CD4-positive, alpha-beta T cell treated with Interleukin-17A for 4 hours (primary cell): ENCODE measurements at places on chromosomes 6 and 20.

GRCh38 chr20:38671186-38671585, 53.1 kb upstream of the SLC32A1 start:
- DNase-seq = no peak

- no peak for DNase-seq
Measured at GRCh38 chr6:45698046-45698445, 317.6 kb downstream of the CLIC5 start.

DNA sequence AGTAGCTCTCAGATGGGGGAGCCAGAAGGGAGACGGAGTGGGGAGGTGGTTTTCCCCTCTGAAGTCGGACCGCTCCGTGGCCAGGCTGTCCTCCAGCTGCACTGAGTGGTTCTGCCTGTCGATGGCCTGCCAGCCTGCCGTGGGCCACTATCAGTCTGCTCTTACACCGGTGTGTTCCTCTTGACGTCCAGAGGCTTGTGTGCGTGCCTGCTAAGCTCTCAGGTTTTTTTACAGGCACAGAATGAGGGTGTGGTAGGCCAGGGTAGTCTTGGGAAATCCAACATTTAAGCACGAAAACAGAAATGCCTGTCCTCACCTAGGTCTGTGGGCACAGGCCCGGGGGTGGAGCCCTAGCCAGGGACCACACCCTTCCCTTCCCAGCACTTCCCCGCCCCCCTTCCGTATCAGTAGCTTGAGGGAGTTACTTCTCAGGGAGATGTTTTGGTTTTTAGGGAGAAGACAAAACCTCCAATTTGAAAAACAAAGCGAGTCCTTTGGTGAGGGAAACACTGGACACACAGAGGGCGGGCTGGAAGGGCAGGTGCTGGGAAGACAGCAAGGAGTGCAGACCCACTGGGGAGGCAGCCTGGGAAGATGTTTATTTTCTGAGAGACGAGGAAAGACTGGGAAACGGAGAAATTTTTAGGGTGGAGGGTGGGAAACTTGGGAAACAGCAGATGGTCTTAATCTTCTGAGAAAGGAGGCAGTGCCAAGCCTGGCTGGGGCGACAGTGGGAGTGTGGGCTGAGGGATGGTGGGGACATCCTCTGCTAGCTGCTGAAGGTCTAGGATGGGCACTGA, 106.5 kb downstream of the LY86 start:
- DNase-seq = no peak

GRCh38 chr6:106411643-106412200, 51.2 kb downstream of the CRYBG1 start:
- no peak for DNase-seq

- peak; percentile 70 for DNase-seq
Measured at GRCh38 chr6:16319813-16320532, 81.6 kb downstream of the GMPR start.

DNA sequence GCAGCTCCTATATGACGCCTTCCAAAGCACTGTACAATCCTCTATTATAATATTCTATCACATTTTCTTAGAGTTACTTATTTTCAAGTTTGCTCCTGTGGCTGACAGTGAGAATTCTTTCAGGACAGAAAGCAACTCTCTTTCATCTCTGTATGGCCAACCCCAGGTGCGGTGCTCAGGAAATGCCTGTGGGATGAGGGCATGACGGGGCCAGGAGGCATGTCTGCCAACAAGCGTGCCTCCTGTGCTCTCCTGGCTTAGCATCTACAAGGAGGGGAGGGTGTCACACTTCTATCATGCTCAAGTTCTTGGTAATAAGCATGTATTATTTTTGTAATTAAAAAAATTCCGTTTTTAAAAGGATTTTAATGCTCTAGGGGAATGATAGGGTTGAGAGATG, 11.4 kb downstream of the MRPL14 start:
- DNase-seq = no peak

GRCh38 chr6:25971187-25971821, 8.7 kb downstream of the TRIM38 start:
- DNase-seq = no peak

GRCh38 chr6:126720304-126720703, 380.4 kb downstream of the CENPW start:
- DNase-seq = no peak

GRCh38 chr6:103707596-103708325, 1152.0 kb downstream of the HACE1 start:
- no peak for DNase-seq

- no peak for DNase-seq
Measured at GRCh38 chr6:30960907-30961673, 20.3 kb downstream of the MUCL3 start.

DNA sequence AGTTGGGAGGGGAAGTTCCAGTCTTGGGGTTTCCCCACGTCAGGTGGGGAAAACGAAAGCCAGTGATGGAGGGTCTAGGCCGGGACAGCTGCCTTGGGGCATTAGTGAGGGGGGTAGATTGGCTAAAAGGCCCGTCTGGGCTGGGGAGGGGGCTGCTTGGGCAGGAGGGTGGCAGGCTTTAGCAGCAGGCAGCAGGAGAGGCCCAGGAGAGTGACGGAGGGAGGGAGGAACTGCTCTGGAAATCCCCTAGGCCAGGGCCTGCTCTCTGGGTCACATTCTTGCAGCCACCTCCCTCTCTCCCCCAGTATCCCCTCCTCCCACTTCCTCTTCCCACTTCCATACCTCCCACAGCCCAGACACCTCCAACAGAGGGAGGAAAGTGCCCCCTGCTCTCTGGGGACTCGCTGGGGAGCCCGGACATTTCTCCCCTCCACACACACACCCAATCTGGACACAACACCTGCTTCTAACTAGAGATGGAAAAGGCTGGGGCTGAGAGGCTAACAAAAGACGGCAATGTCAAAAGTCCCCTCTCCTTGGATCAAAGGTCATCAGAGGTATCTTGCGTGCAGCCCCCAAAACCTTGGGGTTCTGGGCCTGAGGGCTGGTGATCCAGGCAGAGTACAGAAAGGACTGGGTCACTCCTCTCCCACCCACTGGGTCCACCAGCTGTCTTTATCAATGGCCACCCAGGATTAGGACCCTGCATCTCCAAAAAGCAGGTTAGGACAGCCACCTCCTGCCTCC, 1.8 kb downstream of the NFKBIE start:
- DNase-seq = peak; percentile 37

GRCh38 chr6:45877970-45878590, 137.6 kb downstream of the CLIC5 start:
- no peak for DNase-seq

DNA sequence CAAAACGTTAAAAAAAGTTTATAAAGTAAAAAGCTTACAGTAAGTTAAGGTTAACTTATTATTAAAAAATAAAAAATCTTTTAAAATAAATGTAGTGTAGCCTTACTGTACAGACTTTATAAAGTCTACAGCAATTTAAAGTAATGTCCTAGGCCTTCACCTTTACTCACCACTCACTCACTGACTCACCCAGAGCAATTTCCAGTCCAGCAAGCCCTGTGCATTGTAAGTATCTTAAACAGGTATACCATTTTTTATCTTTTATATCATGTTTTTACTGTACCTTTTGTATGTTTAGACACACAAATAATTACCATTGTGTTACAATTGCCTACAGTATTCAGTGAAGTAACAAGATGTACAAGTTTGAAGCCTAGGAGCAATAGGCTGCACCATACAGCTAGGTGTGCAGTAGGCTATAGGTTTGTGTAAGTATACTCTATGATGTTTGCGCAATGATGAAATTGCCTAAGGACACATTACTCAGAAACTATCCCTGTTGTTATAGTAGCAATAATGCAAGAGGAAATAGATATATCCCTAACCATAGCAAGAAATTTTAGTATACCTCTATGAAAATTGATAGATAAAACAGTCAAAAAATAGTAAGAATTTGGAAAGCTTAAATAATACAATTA, 39.5 kb downstream of the FBXO5 start:
- no peak for DNase-seq

DNA sequence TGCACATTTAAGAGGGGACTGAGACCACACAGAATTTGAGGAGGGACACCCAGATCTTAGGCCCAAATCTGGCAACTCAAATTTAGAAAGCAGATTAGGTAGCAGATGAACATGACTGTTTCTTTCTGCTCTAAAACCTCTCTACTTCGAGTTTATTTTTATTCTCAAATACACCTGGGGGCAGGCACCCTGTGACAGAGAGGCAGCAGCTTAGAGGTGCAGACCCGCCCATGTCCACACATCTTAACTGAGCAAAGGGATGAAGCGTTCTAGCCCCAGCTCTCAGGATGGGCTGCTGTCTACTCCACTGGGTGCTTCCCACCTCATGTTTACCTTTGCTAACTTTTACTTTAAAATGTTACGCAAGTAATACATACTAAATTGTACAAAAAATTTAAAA, 125.0 kb downstream of the SLC23A2 start:
- no peak for DNase-seq

DNA sequence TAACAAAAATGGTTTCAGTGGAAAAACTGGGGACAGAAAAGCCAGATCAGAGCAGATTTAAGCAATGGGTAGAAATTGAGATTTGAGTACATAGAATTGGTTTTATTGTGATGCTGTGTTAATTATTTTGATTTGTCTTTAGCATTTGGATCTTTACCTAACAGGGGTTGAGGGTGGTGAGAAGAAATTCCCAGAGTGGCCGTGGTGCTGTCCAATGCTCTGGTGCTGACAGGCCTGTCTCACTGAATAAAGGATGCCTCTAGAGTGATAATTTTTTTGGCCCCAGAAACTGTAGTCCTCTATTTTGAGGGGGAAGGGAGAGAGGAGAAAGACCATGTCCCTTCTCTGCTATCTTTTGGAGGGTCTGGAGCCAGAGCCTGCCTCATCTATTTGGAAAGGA, 79.1 kb downstream of the LYRM2 start:
- no peak for DNase-seq

DNA sequence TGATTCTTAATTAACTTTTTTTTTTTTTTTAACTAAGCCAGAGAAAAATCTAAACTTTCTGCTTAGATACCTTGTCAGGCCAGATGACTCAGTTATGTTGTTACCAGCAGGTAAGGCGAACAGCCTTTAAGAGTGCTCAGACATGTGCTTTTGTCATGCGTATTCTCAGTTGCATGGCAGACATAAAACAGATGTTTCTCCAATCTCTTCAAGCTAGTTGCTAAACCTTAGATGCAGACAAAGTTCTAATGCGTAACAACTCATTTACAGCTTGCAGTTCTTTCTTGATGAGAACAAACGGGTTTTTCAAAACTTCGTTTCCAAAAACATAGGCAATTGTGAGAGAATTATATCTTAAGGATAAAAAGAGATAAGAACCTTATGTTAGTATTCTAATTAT, 49.6 kb upstream of the GFRAL start:
- DNase-seq = no peak

GRCh38 chr6:121439926-121440325, 4.5 kb downstream of the GJA1 start:
- no peak for DNase-seq

GRCh38 chr20:8918145-8918544, 150.7 kb upstream of the PLCB4 start:
- no peak for DNase-seq

DNA sequence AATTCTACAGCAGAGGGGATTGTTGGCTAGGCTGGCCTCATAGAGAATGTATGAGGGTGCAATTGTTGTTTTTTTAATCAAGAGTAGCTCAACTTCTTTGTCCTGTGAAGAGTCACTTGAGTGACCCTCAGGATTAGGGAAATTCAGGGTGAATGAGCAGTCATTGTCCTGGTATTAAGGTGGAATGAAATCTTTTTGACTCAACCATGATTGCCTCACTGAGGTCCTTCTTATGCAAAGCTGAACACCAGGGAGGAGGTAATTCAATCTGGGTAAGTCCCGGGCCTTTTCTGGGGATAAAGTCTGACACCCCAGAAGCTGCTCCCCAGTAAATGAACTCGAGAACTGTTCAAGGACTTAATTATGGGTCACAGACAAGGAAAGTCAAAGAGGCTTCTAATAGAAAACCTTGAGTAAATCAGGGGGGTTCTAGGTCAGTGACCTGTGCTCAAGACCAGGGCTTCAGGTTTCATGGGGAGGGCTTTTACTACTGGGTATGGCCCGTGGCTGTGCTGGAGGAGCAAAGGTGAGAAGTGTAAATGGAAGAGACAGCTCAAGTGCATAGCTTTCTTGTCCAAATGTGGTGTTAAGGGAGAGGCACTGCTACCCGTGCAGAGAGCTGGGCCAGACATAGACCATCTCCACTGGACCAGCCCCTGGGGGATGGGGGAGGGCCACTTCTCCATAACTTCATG, 25.3 kb upstream of the ZBTB24 start:
- no peak for DNase-seq

- peak; percentile 27 for DNase-seq
Measured at GRCh38 chr20:56422076-56422823, 10.2 kb downstream of the CASS4 start.

DNA sequence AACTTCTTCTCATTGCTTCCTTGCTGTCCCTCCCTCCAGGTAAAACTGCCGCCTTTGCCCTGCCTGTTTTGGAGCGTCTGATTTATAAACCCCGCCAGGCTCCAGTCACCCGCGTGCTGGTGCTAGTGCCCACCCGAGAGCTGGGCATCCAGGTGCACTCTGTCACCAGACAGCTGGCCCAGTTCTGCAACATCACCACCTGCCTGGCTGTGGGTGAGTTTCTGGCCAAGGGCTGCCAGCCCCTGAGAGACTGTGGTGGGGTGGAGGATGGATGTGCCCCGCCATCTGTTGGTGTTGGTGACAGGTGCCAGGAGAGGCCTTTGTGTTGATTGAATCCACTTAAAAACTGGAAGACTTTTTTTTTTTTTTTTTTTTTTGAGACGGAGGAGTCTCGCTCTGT, 9.5 kb downstream of the DDX27 start:
- DNase-seq = no peak

DNA sequence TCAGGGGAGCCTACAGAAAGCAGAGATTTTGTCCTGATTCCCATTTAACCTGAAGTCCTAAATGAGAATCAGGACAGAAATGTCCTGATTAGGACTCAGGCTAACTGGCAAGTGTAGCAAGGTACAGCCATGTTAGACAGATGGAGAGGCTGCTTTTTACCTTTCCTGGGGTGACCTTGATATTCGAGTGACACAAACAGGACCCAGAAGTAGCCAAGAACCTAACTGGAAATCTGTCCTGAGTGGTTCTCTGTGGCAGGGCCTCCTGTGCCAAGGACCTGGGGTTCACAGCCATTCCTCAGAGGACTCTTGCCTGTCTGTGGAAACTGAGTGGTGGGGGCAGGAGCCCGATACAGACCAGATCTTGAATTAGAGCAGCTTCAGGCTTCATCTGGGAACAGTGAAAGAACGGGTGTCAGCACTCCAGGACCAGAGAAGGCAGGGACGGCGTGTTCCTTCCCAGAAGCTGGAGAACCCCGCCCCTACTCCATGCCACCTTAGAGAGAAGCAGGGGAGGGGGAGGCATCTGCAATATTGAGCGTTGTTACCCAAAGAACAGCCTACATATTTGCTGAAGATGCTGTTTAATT, 4.3 kb upstream of the FUCA2 start:
- DNase-seq = no peak
